NCI-H524 (cell line): ENCODE measurements at places on chromosomes 3 and 15.

DNA sequence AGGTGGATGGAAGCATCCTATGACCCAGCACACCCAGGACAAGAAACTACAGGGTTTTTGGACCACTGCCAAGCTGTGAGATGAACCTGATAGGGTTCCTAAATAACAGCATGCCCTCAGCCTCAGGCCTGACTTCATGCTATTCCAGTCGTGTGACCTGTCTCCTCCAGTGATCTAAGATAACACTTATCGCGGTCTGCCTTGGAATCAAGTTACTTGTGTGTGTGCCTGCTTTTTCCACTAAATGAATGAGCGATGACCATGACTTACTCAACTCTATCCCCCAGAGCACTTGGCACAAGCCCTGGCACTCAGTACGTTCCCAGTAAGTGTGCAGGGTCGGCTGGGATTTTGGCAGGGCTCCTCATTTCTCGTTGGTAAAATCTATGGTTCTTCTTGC is 172.7 kb upstream of the TP63 start:
- DNase-seq = peak; percentile 7

- DNase-seq = no peak
These were observed 143.3 kb downstream of the CMSS1 start for GRCh38 chr3:99960941-99961340.

GRCh38 chr3:142115867-142116668 is 33.3 kb downstream of the TFDP2 start:
- no peak for DNase-seq

- no peak for DNase-seq
These were observed 63.3 kb downstream of the AQP9 start for GRCh38 chr15:58201516-58201915.

DNA sequence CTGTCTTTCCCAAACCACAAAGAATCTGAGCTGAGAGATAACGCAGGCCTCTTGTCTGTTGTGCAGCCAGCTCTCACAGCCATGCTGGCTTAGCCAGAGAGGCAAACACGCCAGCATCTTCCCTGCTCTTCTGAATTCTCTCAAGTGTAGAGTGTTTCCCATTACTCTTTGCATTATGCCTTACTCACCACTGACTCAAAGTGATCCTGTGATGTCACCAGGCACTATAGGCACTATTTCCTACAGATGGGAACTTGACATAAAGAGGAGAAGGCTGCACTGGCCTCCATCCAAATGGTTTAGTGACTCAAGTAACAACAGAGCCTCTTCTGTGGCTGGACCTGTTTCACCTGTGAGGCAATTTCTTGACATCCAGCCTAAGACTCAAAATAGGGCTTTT is 44.4 kb downstream of the PDZRN3 start:
- no peak for DNase-seq

GRCh38 chr3:167866331-167866730 is 130.8 kb downstream of the SERPINI1 start:
- DNase-seq = no peak

GRCh38 chr3:156665291-156665690 is 9.1 kb upstream of the TIPARP start:
- DNase-seq = no peak

DNA sequence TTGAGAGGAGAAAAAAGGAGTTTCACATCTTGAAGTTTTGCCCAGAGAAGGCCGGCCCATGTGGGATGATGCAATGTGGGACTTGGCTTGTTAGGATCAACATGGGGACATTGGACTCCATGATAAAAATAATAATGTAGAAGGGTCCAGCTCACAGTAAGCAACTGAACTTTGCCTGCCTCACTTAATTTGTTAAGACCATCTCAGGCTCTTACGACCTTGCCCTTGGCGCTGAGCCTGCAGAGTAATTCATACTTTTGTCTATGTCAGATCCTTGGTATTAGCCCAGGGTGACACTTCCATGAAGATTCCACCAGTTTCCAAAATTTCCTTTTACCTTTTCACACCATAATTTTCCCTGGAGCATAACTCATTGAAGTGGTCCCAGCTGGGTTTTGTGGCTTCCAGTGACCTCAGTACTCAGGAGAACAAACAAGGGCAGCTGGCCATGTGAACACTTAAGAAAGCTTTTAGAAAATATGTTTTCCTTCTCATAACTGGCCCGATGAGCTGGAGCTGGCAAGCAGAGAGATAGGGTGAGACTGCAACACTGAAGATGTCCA is 315.4 kb upstream of the RASGRP1 start:
- DNase-seq = no peak

DNA sequence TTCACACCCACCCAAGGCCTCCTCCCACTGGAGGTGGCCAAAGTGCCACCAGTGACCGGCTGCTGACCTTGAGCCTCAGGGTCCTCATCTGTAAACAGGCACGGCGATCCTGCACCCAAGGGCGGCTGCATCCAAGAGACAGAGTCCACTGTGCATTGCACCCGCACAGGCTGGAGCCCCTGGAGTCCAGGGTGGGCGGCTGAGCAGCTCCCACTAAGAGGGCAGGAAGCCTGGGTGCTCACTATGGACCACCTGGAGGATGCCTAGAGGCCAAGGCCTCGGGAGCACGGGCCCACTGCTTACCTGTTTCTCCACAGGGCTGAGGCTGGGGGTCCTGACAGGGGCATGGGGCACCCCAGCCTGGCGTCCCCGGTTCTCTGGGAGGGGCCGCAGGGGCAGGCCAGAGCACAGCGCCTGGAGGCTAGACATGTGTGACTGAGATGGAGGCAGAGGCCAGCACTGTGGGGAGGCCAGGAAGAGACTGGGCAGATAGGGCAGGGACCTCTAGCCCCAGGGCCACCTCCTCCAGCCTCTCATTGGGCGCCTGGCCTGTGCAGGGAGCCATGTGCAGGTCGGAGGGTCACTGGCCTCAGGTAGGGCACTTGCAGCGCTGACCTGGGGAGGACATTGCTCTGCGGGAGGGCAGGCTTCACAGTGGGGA is at the start of gene UROC1:
TSS of gene UROC1 (minus strand) at position 483 of the 661 bp plus-strand sequence. CDS start at position 429, 54 bp downstream.
- no peak for DNase-seq

- no peak for DNase-seq
These were observed 218.9 kb downstream of the PLOD2 start for GRCh38 chr3:145942052-145942451.

DNA sequence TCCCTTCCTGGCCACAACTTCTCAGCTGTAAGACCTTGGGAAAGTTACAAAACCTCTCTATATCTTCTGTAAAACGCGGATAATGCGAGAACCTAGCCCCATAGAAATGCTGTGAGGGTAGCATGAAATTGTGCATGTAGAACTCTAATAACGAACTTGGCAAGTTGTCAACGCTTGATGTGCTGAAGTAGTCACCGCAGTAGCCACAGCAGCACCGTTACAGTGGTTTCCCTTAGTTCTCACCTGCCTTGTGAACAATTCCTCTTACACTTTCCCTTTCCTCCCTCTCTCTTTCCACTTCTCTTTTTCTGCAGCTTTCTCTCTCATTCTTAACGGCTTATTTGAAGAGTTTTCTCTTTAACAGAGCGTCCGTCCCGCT is 447 bp upstream of the SHQ1 start:
- DNase-seq = peak; percentile 29

GRCh38 chr3:88987776-88988175 is 119.6 kb upstream of the EPHA3 start:
- DNase-seq = no peak

GRCh38 chr15:65981837-65982626 is 112.7 kb downstream of the RAB11A start:
- peak; percentile 63 for DNase-seq

- DNase-seq = no peak
These were observed 233.9 kb downstream of the BBX start for GRCh38 chr3:107756649-107757048.

GRCh38 chr15:65883571-65883970 is 14.3 kb downstream of the RAB11A start:
- DNase-seq = no peak

DNA sequence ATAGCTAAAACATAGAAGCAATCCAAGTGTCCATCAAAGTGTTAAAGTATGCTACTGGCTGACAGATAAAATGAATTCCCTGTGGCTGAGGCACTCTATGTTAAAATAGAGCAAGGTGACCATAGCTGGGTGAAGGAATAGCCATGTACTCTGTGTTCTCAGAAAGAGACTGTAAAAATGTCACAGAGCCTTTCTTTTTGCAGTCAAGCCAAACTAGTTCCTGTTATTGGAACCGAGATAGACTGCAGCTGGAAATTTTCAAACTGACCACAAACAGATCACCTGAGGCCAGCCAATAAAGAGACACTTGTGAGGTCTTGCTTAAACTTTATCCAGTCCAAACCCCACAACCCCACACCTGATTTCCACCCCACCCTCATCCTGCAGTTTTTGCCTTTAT is 422.8 kb upstream of the NAALADL2 start:
- no peak for DNase-seq

GRCh38 chr15:39255760-39256159 is 325.1 kb upstream of the THBS1 start:
- DNase-seq = peak; percentile 95

GRCh38 chr15:57496594-57496945 is 95.1 kb upstream of the MYZAP start:
- DNase-seq = no peak

DNA sequence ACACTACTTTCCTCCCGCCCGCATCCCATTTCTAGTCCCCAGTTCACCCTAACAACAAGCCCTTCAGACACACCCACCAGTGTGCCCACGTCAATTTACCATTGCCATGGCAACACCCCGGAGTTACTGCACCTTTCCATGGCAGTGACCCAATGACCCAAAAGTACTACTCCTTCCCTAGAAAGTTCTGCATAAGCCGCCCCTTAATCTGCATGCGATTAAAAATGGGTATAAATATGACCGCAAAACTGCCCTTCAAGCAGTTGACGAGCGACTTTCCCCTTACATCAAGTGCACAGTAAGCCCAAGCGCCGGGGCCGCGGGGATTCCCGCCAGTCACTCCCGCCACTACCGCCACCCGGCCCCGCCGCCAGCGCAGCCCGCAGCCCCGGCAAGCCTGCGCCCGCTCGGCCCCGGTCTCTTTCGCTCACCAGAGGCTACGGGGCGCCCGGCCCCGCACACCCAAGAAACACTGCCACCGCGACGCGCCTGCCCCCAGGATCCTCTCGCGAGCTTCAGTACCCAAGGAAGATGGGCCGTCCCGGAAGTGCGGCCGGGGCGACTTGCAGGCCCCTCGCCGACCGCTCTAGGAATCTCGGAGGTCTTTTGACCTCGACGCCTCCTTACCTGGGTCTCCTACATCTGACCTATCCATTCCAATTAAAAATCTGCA is 27.2 kb upstream of the ZNF502 start:
- peak; percentile 84 for DNase-seq

- DNase-seq = no peak
These were observed 202.0 kb upstream of the IL12A start for GRCh38 chr3:159786489-159787177.

GRCh38 chr3:113423699-113424098 is 17.6 kb downstream of the CFAP44 start:
- no peak for DNase-seq

GRCh38 chr15:69697916-69698315 is 245.3 kb downstream of the RPLP1 start:
- peak; percentile 57 for DNase-seq

GRCh38 chr3:141998669-141999290 is 122.3 kb downstream of the ATP1B3 start:
- peak; percentile 16 for DNase-seq

GRCh38 chr3:149468504-149469212 is 5.8 kb upstream of the TM4SF4 start:
- no peak for DNase-seq

DNA sequence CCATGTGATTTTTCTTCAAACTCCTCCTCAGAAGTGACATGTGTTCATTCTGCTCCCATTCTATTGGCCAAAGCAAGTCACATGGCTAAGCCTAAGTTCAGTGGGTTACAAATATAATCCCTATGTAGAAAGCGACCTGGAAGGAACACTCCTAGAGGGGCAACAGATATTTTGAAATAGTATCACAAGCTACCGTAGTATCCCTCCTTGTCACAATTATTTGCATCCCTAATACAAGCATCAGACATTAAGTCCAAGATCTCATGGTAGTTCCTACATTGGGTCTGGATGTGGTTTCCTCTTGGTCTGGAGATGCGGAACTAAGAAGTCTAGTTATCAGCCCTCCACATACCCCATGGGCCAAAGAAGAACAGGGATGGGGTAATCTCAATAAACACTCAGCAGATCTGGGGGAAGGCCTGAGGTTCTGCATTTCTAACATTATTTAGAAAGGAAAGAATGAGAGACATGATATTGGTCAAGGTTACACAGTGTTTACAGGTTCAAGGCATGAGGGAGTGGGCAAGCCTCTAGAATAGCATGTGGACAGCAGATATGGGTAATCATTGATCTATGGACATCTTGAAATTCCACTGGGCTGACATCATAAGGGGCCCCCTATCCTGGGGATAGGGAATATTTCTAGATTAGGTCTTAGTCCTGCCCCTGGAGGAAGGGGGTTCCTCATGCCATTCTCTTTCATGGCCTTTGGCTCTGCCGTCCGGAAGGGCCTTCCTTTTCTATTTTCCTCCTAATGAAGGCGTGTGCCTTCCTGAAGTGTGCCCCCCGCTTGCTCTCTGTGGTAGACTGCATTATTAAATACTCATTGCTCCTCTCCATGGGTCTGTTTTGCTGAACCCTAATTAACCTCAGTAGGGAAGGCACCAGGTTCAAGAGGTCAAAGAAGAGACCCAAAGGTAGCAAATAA is 17.8 kb upstream of the ABHD2 start:
- DNase-seq = no peak

DNA sequence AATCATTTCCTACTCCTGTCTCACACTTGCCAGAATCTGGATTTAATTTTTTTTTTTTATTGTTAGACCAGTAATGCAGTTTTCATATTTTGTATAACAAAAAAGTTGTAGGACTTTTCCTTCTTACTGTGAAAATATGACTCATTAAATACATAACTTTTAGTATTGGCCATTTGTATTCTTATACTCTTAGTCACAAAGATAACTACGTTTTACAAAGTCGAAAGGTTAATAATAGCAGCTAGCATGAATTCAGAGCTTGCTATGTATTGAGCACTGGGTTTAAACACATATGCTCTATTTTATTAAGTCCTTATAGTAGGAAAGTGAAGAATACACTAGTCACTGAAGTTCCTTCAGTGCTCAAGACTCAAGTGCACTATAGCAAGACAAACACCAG is 43.1 kb downstream of the LRRN1 start:
- no peak for DNase-seq

DNA sequence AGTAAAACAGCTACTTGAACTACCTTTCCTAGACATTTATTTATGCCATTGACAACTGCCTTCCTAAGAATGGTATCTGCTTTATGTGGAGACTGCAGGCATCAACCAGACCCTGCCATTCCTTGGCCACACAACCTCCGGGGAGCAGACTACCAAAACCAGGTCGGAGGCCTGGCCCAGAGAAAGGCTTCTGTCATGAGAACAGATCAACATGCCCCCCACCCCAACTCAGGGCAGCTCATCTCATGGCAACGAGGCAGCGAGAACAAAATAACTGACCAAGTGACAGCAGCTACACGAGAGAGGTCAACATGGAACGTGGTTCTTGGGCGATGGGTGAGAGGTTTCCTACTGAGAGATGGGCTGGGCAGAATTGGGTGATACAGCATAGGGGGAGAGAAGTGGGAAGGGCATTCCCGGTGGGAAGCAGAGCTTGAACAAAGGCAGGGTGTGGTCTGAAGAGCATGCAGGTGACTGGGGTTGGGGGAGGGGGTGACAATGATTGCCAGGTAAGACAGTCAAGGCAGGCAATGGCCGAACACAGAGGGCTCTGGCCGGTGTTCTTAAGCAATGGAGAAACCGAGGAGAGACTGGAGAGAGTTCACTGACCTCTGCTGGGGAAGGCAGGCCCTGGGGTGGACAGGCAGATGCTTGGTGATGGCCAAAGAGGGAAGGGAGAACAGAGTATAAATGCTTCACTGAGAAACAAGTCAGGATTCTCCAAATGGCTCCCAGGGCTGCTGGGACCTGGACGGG is 33.9 kb downstream of the CCDC12 start:
- no peak for DNase-seq
